ENCODE measurements at places on chromosomes 7 and 10.

- no peak for DNase-seq
Observed at GRCh38 chr10:90998733-90999511, 78.0 kb upstream of the ANKRD1 start.

- DNase-seq: no peak
Observed at GRCh38 chr7:97506728-97507127, 225.2 kb upstream of the TAC1 start.

- no peak for DNase-seq
Observed at GRCh38 chr10:6543431-6544005, 36.6 kb downstream of the PRKCQ start.

- DNase-seq: no peak
Observed at GRCh38 chr10:102281102-102281487, 35.8 kb downstream of the GBF1 start.

GRCh38 chr7:151317936-151318335 lies 23.7 kb upstream of the NUB1 start:
- DNase-seq: no peak

- no peak for DNase-seq
Observed at GRCh38 chr10:75356484-75356883, 45.1 kb downstream of the ZNF503 start.

GRCh38 chr10:94803307-94803706 lies 40.8 kb downstream of the CYP2C19 start:
- DNase-seq: no peak

DNA sequence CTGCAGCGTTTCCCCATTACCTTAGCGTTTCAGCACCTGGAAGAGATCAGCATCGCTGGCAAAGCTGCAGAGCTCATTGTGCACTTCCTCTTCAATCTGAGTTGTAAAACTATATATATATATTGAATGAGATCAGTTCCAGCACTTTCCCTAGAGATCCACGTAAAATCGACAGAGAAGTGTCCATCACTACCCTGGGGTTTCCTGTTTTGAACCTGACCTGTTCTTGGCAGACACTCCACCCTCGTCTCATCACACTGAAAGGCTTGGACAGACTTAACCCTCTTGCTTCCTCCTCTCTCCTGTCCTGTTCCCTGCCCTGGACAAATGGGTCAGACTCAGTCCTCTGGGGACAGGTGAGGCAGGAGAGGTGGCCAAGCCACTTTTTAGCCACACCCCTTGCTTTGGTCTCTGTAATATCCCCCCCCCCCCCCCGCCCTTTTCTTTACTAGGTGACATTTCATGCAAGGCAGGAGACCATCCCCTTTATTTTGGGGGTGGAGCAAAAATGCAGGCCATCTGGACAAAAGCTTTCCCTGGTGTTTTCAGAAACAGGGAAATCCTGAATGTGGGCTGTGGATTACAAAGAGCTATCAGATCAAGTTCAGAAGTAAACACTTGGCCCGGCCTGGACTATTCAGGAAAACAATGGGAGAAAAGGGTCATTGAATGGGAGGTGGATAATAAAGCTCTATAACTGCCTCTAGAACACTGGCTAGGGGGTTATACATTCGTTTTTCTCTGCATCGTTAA lies 83.7 kb upstream of the KDM7A start:
- no peak for DNase-seq

- peak; percentile 41 for DNase-seq
Observed at GRCh38 chr10:46528171-46528671, 28.2 kb downstream of the GPRIN2 start.

DNA sequence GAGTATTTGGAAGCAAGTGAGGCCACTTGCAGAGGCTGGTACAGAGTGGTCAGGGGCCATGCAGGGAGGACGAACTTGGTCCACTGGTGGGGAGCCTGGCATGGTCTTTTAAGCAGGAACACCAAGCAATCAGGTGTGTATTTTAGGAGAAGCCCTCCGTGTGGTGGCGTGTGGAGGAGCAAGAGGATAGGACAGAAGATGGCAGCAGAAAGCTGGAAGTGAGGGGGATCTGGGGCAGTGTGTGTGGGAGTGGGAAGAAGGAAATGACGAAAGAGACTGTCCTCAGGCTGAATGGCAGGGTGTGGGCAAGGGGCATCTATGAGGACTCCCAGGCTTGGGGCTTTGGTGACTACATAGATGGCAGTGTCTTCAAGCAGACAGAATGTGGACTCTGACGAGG lies 51.2 kb downstream of the TEX36 start:
- DNase-seq: no peak

- DNase-seq: no peak
Observed at GRCh38 chr7:141076377-141076776, 2.5 kb downstream of the TMEM178B start.

- DNase-seq: no peak
Observed at GRCh38 chr10:22693860-22694259, 20.5 kb downstream of the PIP4K2A start.

- no peak for DNase-seq
Observed at GRCh38 chr7:150716368-150716767, at the start of gene GIMAP1. GIMAP1 (plus strand) TSS chr7:150716613; CDS start chr7:150719048, 2,435 bp downstream.

- DNase-seq: no peak
Observed at GRCh38 chr10:34567659-34568253, 247.3 kb downstream of the PARD3 start.

- no peak for DNase-seq
Observed at GRCh38 chr7:87759501-87759900, 116.7 kb downstream of the SLC25A40 start.

GRCh38 chr7:2637505-2638223 lies 5.9 kb downstream of the TTYH3 start:
- DNase-seq: no peak

DNA sequence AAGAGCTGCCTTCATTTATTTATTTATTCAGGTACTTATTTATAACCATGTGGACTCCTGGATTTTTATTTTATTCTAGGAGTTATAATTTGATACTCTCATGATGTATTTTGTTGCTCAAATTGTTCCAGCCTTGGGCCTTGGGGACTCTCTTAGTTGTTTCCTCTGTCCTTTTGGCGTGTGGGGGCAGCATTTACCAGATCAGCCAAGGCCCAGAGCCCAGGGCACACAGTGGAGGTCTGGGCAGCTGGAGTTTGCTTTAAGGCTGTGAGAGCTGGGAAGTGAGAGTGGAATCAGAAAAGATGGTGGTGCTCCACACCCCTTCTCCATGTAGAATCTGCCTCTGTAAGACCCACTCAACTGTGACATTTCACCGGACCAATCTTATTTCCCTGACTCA lies 398.9 kb downstream of the RPS24 start:
- no peak for DNase-seq

DNA sequence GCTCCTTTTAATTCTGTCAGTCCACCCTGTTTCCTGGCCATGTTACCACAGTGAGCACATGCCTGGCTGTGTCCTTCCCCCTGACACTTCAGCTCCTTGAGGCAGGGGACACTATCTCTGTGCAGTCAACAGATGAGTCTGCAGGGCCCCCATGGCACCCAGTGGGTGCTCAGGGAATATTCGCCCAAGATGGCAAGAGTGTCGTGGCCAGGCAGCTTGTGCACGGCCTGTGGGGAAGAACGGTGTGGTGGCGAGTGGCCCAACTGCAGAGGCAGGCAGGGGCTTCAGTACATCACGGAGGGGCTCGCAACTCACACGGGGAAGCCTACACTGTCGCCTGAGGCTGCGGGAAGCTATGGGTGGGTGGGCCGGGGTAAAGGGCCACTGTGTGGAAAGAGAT lies 91.1 kb downstream of the TRRAP start:
- no peak for DNase-seq

DNA sequence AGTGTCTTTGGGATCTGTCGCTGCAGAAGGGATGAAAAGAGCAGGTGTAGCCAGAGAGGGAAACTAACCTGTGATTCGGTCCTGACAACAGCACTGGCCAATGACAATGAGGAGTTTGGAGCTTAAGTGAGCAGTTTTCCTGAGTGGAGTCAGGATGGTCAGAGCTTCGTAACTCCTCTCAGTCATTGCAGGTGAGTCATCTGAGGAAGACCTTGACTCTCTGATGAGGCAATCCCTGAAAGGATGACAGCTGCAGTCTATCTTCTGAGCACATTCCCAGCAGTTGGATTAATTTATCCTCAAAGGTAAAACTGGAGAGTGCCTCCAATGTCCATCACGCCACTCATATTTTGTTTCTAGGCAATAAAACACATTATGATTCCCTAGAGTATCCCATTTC lies 401.9 kb downstream of the POM121L12 start:
- DNase-seq: no peak

- no peak for DNase-seq
Observed at GRCh38 chr7:139722604-139723003, 55.2 kb downstream of the HIPK2 start.

DNA sequence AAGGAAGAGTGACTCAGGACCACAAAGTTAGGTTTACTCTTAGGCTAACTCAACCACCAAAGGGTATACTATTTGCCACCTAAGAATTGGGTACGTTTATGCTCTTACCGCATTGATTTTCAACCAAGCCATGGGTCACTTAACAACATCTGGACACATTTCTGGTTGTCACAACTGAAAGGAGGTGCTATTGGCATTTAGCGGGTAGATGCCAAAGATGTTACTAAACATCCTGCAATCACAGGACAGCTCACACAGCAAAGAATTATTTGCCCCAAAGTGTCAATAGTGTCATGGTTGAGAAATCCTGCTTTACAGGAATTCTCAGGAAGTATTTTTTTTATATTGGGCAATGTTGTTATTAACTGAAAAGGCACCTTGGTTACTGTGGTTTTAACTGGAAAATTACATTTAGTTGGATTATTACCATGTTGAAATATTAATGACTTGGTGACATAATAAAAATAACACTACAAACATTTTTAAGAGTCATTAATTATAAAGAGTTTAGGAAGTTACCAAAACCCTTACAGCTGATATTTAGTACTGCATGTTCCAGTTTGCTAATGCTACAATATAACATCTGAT lies 185.0 kb upstream of the TMEM196 start:
- no peak for DNase-seq
